NCI-H187 treated with DMSO at 0.1 percent for 48 hours (cell line): ENCODE measurements at places on chromosomes 7 and 10.

DNA sequence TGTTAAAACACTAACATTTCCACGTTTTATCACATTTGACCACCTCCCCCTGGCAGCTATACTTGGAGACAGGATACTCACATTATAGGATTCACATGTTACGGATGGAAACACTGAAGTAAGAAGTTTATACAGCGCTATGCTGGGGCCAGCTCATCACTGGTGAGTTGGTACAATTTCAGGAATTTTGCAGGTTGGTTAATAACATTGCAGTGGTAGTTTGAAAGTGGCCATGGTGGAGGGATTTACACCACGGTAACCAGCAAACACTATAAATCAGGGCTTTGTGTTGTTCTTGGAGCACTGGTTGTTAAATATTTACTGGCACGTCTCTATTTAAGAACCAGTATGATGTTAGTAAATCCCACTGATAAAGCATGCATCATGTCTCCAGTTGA lies 174.0 kb downstream of the GFRA1 start:
- DNase-seq: no peak

GRCh38 chr7:134630893-134631292 lies 15.8 kb upstream of the BPGM start:
- DNase-seq: no peak

- no peak for DNase-seq
Observed at GRCh38 chr10:69474742-69475432, 23.6 kb downstream of the TSPAN15 start.

DNA sequence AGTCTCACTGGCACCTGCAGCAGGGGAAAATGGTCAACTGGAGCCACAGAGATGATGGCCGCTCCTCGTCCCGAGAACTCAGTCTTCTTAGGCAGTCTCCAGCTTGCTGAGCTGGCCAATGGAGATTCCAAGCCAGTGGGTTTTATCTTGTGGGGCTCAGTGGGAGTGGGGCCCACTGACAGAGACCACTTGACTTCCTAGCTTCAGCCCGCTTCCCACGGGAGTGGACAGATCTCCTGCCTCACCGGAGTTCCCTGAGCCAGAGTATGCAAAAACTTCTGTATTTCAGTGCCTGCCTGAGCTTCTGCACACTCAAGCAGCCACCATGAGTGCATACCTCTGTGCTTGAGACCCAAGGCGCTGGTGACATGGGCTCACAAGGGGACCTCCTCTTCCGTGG lies 105.8 kb downstream of the ZWINT start:
- DNase-seq: no peak

DNA sequence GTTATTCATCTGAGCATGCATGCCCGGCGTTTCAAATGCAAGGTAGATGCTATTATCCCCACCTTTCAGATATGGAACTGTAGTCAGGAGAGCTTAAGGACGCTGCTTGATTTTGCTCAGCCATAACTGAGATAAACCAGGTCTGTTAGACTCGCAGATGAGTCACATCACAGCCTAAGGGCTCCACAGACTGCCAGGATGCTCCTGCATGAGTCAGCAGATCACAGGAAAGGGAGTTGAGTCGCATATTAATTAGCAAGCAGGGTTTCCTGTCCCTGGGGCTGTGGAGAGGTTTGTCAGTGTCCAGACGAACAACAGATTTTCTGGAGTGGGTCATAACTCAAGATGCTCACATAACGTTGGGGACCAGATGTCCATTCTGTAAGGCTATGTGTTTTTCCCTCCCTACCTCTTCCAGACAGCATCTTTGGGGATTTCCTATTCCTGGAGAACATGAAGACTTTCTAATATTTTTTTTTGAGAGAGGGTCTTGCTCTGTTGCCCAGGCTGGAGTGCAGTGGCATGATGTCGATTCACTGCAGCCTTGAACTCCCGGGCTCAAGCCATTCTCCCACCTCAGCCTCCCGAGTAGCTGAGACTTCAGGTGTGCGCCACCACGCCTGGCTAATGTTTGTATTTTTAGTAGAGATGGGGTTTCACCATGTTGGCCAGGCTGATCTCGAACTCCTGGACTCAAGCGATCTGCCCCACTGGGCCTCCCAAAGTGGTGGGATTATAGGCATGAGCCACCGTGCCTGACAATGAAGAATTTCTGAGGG lies 36.7 kb downstream of the PFKFB3 start:
- DNase-seq: no peak
